SJSA1 (cell line): ENCODE measurements at places on chromosomes 5 and 9. TPM values are rescaled to one million over a fixed set of nuclear protein-coding genes. Genes with fewer than 3 reads are reported as not detected.

DCANP1 gene
- total RNA-seq = not detected in 2 replicates

PCDHB3 gene
- 0.37 and 1.2 TPM in 2 replicates for total RNA-seq

NIPAL4 gene
- total RNA-seq = 0.18 TPM in 1 of 2 replicates, not detected in the other

ITGA2 gene
- 3.2 and 5.2 TPM in 2 replicates for total RNA-seq
